ENCODE measurements at places on chromosomes 5 and 9.
A peak's percentile ranks its signal among the peaks of the same experiment; 100 is the strongest.

DNA sequence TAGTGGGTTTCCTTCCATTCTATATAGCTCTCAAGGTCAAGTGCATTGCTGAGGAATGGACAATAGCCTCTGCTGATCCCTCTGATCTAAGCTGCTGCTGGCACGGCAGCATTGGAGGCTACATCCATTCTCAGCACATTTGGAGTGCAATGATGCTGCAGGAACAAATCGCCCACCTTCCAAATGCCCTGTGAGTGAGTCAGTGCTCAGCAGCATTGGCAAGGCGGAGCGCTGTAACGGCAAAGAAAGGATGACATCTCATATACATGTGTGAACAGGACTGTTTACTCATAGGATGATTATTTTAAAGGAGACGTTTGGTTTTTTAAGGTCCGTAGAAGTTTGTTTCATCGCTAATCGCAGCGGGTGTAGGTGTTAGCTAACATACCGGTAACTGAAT lies 408.7 kb downstream of the ARHGEF28 start:
- no peak for DNase-seq

- no peak for DNase-seq
These were observed 7.5 kb downstream of the MARCHF3 start for GRCh38 chr5:127022846-127023245.

DNA sequence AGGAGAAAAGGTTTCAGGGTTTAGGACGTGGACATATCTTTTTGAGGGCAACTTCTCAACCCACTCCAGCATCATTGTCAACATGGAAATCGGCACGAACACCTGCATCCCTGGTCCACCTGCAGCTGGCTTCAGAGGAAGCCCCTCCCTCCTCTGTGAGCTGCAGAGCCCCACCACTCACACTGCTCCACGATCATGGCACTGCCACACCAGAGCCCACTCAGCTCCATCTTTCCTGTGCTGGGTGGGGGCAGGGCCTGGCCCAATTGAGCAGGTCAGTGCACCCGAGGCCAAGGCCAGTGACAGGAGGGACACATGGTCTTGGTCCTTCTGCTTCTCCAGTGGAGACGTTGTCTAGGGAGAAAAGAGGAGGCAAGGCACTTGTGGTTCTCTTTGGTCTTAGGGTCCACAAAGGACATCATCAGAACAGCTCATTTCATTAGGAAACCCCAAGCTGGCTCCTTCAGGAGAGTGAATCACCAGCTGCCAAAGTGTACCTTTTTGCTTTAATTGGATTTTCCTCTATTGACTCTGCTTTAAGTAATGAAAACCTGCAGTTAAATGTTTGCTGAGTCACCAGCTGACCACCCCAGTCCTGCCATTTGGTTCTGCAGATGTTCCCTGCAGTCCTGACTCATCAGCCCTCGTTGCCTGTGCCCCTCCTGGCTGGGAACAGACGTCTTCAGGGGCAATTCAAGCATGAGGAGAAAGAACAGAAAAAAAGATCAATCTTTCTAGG lies 56.2 kb downstream of the UBE2QL1 start:
- DNase-seq = peak; percentile 15

DNA sequence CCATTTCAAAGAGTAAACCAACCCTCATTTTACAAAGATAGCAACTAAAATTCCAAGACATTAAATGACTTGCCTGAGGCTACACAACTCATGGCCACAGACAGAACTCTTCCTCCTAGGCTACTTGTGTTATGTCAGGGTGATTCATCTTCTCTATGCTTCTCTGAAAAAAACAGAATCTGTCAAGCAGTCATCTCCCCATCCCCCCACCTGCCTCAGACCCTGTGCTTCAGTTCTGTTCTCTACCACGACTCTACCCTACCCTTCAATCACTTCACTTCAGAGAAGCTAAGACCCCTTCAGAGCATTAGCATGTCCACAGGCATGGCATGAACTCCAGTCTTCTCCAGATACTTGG lies 277.7 kb upstream of the PTGER4 start:
- no peak for DNase-seq

- DNase-seq = no peak
These were observed 8.0 kb downstream of the UCK1 start for GRCh38 chr9:131523086-131523388.

DNA sequence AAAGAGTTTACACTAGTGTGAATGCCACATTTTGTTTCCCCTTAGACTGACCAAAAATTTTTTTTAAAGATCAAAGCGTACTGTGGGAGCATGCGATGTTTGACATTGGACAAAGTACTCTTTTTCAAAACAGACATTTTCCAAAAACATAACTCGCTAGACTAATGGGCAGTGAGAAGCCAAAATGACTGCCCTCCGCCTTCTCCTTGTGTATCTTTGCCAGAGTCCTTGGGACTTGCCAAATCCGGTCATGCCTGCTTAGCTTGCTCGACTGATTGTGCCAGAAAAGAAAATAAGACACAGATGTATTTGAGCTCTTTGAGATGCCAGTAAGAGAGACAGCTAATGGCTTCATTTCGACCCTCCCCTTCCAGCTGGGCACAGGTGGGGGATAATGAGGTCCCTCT lies 157.5 kb downstream of the MAPKAP1 start:
- DNase-seq = peak; percentile 25

- DNase-seq = no peak
These were observed 5.8 kb upstream of the RAB14 start for GRCh38 chr9:121207371-121207940.

DNA sequence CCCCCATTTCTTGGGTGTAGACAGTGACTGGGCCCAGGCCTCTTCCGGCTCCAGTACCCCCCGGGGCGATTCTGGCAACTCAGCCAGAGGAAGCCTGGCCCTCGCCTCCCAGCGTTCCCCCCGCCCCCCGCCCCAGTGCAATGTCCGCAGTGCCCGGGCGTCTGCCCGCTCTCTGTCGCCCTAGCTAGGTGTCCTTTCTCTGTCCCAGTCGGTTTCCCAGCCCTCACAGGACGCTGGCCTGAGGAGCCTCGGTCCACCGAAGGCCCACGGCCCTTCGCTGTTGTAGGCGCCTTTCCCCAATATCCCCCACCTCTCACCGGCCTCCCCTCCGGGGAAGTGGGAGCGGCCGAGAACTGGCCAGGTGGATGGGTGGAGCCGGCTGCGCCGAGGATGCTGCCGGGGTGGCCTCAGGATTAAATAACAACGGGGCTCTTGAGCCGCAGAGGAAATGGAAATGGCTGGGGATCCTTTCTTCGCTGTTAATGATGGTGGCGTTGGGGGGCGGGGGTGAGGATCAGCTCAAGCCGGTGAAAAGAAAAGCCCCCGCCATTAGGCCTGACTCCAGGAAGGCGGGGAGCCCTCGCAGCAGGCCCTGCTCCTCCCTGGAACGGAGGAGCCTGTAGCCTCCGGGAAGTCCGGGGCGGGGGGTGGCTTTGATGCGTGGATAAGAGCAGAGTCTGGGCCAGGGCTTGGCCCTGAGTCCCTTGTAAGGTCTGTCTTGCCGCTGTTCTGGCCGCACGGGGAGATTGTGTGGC lies 1.1 kb upstream of the SPRY4 start:
- DNase-seq = no peak

GRCh38 chr5:98031496-98031895 lies 742.0 kb upstream of the RGMB start:
- DNase-seq = no peak

DNA sequence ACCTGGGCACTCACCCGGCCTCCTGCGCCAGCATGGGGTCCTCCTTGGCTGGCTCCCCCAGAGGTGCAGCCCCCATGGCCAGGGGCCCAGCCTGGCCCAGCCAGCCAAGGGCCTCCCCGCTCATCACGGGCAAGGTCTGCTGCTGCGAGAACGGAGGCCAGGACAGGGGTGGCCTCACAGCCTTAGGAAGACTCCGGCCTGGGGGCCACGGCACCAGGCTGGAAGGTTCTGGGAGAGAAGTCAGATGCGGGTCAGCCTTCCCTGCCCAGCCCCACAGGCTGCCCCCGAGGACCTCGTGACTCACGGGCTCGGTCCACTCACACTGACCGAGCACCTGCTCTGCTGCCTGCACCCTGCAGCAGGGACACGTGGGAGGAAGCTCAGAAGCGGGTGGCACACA lies 4.2 kb downstream of the SOHLH1 start:
- no peak for DNase-seq

DNA sequence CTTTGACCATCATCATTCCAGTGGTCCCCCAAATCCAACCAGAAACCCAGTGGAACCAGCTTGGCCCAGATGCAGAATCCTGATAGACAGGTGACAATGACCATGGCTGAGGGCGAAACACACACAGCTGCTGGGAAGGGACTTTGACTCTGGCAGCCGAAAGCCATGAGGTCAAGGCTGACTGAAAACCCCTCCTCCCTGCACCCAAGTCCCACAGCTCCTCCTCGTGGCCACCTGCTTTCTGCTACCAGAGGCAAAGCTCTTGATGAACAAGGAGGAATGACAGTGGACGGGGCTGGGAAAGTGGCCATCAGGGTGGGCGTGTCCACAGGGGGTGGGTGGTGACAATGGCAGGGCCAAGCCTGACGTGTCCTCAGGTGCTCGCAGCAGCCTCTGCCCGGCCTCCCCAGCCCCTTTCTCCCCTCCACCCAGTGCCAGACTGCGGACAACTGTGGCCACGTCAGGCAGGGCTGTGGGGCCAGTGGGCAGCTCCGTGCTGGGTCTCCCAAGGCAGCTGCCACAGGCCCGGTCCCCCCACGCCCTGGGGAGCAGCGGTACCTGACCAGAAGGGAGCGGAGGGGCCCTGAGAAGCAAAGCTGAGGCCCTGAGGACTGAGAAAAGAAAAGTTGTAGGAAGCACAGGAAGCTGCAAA lies 30.8 kb upstream of the SARDH start:
- no peak for DNase-seq

DNA sequence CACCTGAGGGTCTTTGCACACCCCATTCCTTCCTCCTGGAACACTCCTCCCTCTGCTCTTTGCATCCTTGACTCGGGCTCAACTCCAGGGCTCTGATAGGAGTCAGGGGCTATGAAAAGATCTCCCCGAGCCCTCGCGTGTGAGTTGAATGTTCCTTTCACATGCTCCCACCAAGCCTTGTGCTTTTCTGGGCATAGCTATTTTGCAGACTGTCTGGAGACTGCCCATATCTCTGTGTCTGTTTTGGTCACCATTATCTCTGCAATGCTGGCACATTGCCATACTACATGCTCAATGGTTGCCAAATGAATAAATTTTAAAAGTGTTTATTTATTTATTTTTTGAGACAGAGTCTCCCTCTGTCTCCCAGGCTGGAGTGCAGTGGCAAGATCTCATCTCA lies 56.9 kb upstream of the PLPP1 start:
- DNase-seq = no peak

DNA sequence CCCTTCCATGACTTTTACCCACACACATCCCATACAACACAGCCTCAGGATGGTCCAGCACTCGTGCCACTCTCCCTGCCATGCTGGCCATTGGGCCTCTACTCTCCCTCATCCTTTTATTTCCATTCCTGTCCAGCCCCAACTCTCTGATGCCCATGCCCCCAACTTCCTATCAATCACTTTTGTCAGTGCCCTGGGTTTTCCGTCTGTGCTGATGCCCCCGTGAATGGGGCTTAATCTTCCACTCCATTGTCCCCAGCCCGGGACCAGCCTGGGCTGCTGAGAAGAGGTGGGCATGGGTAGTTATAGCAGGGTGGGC lies 12.6 kb upstream of the ACSL6 start:
- DNase-seq = no peak

GRCh38 chr9:99039505-99040182 lies 65.3 kb upstream of the TGFBR1 start:
- DNase-seq = no peak

DNA sequence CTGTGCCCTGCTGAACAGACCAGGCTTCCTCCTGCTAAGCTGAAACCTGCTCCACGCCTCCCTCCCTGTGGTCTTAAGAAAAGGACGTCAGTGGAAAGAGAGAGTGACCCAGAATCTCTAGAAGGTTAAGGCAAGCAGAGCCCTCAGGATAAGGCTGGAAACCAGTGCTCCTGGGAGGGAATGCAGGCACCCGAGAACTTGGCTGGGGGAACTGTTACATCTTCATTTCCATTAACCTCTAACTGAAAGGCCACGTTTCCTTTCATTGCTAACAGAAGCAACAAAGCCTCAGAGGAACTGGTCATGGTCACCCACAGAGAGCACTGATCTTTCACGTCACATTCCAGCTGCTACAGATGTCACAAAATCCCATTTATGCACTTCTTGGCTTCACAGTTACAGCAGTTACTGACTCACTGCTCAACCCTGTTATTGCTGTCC lies 26.1 kb upstream of the AKNA start:
- no peak for DNase-seq

- DNase-seq = no peak
These were observed 31.8 kb downstream of the SPATA31C2 start for GRCh38 chr9:88106492-88106891.

GRCh38 chr5:66558560-66558959 lies 37.6 kb upstream of the MAST4 start:
- peak; percentile 23 for DNase-seq

GRCh38 chr9:138049779-138050471 lies 172.3 kb downstream of the CACNA1B start:
- DNase-seq = no peak

- DNase-seq = no peak
These were observed 1026.9 kb upstream of the C9orf72 start for GRCh38 chr9:28600226-28600625.

- DNase-seq = peak; percentile 36
These were observed 88.8 kb upstream of the EQTN start for GRCh38 chr9:27385606-27386322.

DNA sequence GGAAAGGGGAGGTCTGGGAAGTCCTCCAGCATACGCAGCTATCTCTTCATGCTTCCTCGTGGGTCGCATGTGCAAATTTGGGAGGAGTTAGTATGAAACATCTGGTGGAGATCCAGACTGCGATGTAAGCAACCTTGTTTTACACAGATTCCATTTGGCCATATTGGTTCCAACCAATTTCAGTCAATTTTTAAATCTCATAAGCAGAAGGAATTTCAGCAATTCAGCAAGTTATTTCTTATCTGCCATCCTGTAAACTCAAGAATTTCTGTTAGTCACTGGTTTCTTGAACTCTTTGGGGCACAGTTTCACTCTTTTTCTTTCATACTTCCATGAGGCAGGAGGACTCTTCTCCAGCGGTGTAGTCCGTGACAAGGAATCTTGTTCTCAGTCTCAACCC lies 130.4 kb upstream of the CLINT1 start:
- no peak for DNase-seq

GRCh38 chr5:137705106-137705505 lies 30.8 kb downstream of the KLHL3 start:
- DNase-seq = no peak

GRCh38 chr5:94916619-94917018 lies 298.1 kb downstream of the SLF1 start:
- no peak for DNase-seq

- DNase-seq = no peak
These were observed 101.6 kb upstream of the MAP1B start for GRCh38 chr5:72005671-72006070.

Data from NCI-H2029 treated with DMSO at 0.1 percent for 48 hours (cell line).